ENCODE measurements at places on chromosomes 1 and 21.

DNA sequence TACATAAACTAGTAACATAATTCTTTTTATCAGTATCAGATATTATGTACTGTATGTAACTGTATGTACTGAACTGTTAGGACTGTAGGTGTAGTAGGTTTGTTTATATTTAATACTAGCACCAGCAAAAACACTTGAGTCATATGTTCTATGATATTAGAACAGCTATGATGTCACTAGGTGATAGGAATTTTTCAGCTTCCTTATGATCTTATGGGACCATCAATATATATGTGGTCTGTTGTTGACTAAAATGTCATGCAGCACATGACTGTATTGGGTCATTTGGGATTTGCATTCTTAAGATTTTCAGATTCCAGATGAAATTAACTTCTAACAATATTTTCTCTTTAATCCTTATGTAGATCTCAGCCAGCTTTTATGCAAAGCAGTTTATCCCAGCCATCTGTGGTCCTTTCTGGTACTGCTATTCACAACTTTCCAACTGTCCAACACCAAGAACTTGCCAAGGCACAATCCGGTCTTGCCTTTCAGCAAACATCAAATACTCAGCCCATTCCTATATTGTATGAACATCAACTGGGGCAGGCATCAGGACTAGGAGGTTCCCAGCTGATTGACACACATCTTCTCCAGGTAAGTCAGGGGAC is 38.3 kb upstream of the MYOCOS start:
- DNase-seq: no peak

GRCh38 chr1:41615981-41616380 is 131.5 kb upstream of the EDN2 start:
- DNase-seq: no peak

DNA sequence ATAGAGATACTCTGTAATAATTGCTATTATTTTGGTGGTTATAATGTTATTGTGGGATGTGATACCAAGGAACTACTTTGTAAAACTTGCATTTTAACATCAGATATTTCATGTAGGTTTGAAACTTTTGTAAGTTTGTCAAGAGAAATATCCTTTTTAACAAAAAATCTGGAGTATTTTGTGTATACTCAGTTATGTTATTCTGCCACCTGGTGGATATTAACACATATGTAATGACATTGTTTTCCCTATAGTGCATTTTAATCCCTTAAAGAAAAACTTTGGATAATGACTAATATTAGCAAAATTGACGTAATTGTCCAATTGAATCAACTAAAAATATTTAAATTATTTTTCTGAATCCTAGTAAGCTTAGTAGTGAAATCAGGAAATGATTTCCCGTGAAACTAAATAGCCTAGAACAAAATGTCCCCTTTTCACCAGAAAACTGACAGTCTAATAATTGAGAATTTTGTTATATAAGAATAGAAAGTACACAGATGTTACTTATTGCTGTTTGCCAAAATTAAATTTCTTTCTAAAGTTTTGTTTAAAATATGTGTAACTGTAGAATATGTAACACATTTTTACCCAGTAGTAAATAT is 39.6 kb downstream of the KCTD3 start:
- no peak for DNase-seq

DNA sequence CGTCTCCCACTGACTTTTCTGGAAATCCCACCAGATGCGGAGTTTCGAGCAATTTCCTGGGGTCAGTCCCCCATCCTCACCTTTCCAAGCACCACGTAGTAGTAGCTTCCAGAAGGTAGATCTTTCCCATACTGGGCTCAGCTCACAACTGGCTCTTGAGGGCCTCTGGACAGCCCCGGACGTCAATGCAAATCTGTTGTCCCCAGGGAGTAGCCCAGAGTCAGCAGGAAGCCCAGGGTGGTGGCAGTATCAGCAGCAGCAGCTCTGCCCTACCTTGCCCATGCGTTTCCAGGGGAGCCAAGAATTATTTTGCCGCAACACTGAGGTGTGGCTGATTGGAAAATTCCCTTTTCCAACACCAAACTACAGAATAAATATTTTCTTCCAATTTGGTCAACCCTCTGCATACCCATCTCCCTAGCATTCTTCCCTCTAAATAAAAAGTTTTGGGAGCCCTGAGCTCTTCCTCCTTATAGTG is 70.3 kb downstream of the CD46 start:
- DNase-seq: no peak

DNA sequence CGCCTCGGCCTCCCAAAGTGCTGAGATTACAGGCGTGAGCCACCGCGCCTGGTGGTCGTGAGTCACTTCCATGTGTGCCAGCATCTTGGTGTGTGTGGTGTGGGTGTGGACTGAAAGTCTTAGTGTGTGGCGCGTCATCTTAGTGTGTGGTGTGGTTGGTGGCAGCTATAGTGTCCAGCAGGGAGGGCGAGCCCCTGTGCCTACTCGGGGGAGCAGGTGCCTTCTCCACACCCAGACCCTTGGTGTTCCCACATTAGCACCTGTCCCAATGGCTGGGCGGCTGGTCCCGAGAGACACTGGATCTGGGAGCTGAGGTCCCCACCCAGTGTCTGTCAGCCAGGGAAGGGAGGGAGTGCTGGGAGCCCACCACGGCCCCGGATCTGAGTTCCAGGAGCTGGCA is 2.8 kb downstream of the SCNN1D start:
- DNase-seq: no peak

DNA sequence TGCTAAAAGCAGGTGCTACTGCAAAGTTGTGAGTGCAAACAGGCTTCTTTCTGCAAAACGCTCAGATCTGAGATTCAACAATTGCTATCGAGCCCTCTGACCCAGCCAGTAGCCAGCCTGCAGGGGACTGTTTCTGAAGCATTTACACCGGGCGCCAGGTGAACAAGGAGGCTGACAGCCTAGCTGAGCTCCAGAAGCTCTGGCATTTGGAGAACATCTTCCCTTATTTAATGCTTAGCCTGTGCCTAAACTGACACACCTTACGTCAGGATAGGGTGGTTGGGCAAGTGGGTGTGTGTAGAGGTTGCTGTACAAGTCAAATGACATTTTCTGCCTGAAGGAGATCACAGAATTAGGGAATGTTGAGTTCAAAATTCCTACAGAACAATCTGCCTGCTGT is 15.8 kb upstream of the PLA2G2C start:
- no peak for DNase-seq

DNA sequence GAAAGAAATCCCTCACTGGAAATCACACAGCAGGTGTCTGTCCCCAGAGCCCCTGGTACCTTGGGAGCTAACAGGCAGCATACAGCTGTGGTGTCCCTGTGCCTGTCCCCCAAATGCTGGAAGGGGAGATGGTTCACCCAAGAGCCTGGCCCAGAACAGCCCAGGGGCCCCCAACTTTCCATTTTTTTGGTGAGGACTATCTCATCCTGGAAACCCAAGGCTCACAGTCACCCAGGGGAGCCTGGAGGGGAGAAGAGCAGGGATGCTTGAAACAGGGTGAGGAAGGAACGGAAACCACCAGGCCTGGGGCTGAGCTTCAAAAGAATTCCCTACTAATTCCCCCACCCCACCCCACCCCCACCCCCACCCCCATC is 3.6 kb downstream of the SDC3 start:
- no peak for DNase-seq

DNA sequence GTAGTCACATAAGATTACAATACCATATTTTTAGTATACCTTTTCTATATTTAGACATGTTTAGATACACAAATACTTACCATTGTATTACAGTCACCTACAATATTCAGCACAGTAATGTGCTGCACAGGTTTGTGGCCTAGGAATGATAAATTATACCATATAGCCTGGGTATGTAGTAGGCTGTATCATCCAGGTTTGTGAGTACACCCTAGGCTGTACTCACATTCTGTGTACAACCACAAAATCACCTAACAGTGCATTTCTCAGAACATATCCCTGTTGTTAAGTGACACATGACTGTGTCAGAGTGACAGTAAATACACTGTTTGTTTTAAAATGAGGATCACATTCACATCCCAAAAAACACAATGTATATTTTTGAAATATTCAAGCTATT is 11.2 kb downstream of the KRTAP21-3 start:
- no peak for DNase-seq

Data from right kidney (tissue), 9 donors.